KG1 (cell line): ENCODE measurements at places on chromosomes 16 and 17.

DNA sequence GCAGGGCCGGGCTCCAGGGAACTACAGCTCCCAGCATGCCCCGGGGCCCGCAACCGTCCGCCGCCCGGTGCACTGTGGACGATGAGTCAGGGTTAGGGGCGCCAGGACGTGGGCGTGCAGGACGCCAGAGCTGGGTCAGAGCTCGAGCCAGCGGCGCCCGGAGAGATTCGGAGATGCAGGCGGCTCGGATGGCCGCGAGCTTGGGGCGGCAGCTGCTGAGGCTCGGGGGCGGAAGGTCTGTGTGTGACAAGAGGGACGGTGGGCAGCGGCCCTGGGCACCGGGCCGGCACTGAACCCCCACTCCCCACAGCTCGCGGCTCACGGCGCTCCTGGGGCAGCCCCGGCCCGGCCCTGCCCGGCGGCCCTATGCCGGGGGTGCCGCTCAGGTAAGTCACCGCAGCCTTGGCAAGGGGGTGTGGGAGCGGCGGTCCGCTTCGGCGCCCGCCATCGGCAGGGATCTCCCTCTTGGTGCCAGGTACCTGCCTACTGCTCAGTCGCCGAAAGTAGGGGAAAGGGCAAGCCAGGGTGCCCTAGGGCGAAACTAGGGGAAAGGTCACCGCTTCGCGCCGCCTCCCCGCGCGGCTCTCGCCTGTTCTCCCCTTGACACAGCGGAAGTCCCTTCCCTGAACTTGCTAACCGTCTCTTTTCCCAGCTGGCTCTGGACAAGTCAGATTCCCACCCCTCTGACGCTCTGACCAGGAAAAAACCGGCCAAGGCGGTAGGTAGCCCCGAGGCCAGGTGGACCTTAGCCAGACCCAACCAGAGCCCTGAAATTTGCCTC is at the start of the genes ACADVL and DLG4:
Gene ACADVL, plus strand, starts transcription at position 127 of the 781 bp plus-strand sequence. Its CDS starts 47 bp downstream, at position 174.
Gene DLG4, minus strand, starts transcription at position 25 of the 781 bp plus-strand sequence.
- DNase-seq: no peak

DNA sequence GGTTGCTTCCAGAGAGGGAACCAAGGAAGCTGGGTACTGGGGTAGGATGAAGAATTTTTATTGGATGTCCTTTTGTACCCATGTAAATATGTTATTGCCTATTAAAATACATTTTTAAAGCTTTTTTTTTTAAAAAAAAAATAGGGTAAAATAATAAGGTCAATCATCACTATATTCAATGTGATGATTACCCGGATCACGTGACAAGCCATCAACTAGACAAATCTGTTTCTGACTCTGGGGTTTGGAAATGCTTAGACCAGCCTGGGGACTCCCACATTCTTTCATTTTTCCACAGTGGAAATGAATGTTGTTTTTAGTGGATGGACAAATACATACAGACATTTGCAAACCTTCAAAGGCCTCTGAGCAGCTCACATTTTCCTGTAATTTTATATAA is 79.9 kb upstream of the KIFC3 start:
- DNase-seq: no peak

- no peak for DNase-seq
Measured at GRCh38 chr17:76102944-76103273, 678 bp downstream of the EXOC7 start.

DNA sequence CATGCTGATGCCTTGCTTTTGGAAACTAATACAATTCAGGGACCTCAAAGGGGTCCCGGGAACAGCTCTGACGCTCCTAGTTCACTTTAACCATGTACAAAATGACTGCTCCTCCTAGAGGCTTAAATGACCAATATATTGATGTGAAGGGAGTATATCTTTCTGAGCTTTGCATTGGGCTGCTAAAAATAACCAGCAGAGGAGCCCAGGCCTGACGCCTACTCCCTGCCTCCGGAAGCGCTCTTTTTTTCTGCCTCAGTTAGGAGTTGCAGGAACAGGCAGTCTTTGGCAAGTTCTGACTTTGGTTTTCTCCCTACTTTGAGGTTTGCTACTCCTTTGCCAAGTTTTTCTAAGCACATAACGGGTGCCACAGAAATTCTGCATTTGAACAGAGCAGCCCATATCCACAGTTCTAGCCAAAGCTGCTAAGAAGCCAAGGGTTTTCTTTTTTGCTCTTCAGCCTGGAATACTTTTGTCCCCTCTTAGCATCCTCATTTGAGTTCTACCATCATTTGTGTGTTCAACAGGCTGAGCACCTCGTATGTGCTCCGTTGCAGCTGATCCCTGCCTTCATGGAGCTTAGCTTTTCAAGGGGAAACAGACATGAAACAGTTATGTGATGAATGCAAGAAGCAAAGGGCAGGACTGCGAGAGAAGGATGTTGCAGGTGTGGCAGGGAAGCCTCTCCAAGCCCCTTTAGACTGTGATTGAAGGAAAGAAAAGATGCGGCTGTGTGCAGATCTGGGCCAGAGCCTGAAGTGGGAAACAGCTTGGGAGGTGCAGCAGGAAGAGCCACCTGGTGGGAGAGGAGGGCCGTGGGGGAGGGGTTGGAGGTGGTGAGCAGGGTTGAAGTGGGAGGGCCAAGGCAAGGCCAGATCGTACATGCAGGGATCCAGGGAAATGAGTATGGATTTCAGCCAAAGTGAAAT is 2.8 kb upstream of the NAGPA start:
- DNase-seq: no peak

DNA sequence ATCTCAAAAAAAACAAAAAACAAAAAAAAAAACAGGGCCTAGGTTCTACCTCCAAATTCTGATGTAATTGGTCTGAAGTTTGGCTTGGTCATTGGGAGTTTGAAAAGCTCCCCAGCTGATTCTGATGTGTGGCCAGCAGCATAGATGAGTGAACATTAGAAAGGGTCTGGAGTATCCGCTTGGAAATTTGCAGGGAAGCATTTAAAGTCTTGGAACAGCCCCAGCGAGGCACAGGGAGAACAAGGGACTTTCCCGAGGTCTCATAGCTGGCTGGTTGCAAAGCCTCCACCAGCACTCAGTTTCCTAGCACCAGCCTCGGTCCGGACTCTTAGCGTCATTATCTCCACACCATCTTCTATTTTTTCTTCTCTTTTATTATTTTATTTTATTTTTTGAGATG is 70.8 kb downstream of the RAB11FIP4 start:
- no peak for DNase-seq

- DNase-seq: no peak
Measured at GRCh38 chr17:194828-195602, 13.6 kb upstream of the DOC2B start.

- DNase-seq: no peak
Measured at GRCh38 chr16:67846063-67846319, 742 bp upstream of the NUTF2 start.

DNA sequence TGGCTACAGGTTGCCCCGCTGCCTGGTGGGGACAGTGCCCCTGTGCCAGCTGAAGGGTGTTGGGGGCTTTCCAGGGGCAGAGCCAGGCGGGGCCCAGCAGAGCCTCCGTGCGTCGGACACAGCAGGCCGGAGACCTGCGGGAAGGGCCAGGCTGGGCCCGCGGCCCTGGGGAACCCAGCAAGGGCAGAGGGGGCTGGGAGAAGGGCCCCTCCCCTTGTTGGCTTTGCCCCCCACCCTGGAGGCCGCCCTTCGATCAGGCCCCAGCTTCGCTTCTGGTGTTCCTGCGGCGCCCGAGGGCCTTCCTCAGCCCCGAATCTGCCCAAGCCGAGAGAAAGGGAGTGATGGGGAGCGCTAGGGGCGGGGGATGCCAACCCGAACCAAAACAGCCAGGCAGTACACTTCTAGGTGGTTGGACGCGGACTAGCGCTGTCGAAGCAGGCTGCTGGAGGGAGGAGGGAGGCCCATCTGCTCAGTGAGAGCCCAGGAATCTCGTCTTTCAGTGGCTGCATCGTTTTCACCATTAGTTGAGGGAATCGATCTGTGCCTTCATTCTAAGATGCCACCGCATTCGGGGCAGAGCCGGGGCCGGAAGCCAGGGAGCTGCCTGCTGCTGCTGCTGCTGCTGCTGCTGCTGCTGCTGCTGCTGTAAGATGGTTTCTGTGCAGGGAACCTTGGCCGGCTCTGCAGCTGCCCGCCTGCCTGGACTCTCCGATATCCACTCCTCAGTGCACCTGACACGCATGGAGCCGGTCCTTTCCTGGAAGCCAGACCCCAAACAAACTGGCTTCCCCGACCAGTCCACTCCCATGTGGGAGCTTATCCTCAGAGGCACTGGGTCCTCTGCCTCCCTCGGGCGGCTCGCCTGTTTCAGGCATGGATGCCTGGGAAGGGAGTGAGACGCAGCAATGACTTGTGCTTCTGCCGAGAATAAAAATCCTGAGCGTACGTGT is 1.7 kb downstream of the JPH3 start:
- DNase-seq: no peak

- no peak for DNase-seq
Measured at GRCh38 chr17:42879596-42879985, 21.0 kb upstream of the G6PC1 start.

DNA sequence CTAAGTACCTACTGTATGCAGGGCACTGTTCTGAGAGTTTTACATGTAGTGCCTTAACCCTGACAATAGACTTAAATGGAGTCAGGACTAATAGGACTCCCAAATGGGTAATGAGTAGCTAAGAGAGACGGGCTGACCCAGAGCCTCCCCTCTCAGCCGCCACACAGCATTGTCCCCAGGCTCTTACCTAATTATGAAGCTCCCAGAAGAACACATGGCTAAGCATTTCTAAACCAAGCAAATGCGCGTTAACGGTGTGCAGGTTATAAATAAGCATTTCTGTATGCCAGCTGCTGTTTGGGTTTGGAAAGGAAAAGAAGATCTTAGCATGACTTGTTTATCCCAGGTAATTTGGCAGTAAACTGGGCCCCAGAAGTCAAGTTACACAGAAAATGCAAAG is 14.3 kb downstream of the KATNIP start:
- no peak for DNase-seq

DNA sequence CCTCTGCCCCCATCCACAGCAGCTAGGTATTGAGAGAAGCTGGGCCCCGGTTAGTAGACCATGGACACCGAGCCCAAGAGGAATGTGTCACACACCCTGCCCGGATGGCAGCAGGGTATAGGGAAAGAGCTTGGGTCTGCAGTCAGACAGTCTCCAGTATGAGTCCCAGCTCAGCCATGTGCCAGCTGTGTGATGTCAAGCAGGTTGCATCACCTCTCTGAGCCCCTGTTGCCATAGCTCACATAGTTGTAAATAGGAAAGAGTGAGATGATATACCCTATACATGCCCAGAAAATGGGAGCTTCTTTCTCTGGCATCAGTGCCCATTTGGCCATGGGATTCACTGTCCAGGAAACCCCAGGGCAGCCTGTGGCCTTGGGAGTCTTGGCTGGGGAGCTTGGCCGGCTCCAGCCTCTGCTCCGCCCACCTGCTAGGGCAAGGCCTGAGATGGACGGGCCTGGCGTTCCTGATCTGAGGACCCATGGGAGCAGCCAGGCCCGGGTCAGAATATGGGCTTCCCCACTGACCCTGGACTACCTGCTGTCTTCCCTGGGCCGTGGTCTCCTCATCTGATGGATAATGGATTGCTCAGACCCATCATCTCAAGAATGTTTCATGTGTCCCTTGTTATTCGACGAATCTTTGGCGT is 13.2 kb downstream of the CD300LG start:
- no peak for DNase-seq

DNA sequence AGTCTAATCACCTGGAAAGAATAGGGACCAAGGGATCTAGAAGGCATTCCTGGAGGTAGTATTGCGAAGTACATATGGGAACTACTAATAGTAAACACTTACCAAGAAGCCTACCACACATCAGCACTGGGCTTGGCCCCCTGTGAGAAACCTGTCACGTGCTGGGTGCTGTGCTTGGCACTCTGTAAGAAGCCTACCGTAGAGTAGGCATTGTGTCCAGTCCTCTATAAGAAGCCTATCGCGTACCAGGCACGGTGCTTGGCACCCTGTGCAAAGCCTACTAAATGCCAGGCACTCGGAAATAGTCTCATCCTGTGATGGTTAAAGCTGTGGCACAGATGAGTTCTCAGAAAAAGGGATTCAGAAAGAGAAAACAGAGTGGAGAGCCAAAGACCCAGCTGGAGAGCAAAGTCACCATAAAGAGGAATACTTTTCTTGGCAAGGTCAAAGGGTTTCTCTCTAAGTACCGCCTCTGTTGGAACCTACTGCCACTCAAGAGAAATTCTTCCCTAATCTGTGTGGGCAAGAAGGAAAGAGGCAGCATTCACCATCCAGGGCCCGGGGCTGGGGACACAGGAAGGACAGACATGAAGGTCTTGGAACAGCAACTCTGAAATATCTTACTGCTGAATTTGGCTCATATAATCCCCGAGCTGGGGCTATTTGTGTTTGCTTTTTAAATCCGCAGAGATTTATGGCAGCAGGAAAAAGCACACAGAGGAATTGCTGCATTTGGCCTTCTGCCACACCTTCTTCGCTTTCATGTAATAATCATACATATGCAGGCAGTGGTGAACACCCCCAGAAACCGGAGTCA is 81.8 kb downstream of the VAT1L start:
- no peak for DNase-seq

DNA sequence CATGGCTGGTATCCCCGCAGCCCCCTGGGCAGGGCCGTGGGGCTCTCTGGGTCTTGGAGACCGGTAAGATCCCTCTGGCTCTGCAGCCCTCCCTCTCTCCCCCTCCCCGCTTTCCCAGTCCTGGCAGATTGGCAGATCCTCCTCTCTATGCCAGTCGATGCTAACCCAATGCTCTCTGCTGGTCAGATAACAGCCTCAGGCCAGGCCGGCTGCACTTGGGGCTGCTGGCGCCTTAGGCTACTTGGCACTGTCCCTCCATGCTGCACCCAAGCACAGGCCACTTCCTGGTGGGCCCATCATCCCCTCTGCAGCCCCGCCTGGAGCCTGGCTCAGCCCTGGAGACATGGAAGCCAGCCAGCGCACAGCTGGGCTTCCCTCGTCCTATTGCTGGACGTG is 81.7 kb downstream of the RTN4RL1 start:
- DNase-seq: no peak

DNA sequence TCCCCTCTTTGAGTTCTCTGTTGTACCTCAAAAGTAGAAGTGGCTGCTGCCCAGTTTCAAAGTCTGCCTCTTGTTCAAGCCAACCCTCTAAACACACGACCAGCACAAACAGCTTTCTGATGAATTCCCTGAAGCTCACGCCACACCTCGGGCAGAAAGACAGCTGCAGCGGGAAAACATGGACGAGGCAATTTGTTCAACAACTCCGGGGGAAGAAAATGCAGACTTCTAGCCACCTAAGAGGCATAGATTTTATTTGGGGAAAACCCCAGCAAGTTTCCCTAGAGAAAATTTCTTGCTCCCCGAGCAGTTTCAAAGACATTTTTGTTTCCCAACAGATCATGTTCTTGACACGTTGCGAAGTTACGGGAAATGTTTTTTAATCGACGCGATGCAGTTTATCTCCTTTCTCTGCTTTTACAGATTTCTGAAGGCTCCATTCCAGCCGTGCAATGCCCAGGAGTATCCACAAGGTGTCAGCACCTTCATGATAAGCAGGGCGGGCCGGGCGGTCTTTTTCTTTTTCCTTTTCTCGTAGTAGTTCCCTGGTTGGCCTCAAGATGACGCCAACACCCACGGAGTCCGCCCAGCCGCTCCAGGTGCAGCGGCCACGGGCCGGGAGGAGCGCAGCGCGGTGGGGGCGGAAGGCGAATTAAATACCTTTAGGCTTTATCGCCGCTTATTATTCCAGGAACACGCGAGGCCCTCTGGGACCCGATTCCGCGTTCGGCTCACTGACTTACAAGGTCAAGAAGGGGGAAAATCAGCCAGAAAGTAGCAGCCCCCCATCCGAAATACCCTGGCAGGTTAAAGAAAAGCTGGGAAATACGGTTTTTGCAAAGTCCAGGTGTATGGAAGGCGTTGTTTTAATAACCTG is 2.9 kb upstream of the FOXC2 start:
- peak; percentile 62 for DNase-seq

- DNase-seq: no peak
Measured at GRCh38 chr17:21174713-21175112, 39.2 kb downstream of the TMEM11 start.

- no peak for DNase-seq
Measured at GRCh38 chr17:13537871-13538643, 63.7 kb downstream of the HS3ST3A1 start.

- no peak for DNase-seq
Measured at GRCh38 chr16:27722207-27722606, 172.3 kb downstream of the KATNIP start.
